Stimulated activated CD8-positive, alpha-beta memory T cell treated with anti-CD3 and anti-CD28 coated beads, Interleukin-15, amount 100 ng/mL, for 1 hour (primary cell): ENCODE measurements at places on chromosomes 5 and 9.
A peak's percentile ranks its signal among the peaks of the same experiment; 100 is the strongest.

DNA sequence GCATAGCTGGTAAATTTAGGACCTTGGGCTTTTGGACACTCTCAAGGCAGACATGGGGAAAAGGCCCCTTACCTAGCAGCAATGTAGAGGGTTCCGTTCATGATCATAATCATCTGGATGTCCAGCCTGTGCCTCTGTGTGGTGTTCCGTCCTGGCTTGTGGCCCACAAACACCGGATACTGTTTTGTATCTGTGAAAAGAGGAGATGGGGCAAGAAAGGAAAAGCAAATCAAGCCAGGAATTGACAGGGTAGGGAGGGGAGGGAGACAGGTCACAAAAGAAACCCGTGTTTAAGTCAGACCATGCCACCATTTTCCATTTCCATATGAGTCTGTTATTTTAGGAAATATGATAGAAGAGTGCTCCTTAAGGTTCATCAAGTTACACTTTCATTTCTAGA, 72.5 kb downstream of the SEMA6A start:
- DNase-seq = no peak

- no peak for DNase-seq
These were observed 21.0 kb downstream of the RMI1 start for GRCh38 chr9:84001621-84002020.

- no peak for DNase-seq
These were observed 59.9 kb downstream of the SLC1A3 start for GRCh38 chr5:36666274-36666673.

DNA sequence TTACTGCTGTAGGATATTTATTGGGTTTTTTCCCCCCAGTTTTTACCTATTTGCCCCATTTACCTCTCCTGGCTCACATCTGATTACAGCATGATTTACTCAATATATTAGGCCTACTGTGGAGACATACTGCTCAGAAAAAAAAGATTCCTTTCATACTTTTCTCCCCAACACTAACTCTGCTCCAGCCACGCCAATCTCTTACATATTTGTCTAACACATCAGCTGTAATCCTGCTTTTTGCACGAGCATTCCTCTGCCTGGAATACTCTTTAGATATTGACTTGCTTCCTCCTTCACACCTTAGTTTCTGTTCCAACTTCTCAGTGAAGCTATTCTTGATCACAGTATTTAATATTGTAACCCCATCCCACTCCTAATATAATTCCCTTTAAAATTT, 158.1 kb upstream of the VCAN start:
- no peak for DNase-seq

DNA sequence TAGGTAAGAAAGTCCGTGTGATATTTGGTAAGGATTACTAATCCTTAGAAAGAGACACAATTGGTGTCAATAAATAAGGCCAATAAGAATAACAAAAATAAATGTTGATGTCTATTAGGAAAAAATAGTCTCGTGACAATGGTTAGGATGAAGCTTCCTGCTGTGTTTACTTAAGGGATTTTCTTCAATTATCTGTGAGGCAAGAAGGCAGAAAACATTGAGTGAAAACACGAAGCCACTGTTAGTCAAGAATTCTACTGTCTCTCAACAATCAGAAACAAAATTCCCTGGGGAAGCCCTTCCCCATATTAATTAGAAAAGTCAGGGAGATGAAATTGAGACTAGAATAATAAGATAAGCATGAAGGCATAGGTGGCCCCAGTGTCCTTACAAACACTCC, 149.0 kb downstream of the SYK start:
- DNase-seq = no peak

DNA sequence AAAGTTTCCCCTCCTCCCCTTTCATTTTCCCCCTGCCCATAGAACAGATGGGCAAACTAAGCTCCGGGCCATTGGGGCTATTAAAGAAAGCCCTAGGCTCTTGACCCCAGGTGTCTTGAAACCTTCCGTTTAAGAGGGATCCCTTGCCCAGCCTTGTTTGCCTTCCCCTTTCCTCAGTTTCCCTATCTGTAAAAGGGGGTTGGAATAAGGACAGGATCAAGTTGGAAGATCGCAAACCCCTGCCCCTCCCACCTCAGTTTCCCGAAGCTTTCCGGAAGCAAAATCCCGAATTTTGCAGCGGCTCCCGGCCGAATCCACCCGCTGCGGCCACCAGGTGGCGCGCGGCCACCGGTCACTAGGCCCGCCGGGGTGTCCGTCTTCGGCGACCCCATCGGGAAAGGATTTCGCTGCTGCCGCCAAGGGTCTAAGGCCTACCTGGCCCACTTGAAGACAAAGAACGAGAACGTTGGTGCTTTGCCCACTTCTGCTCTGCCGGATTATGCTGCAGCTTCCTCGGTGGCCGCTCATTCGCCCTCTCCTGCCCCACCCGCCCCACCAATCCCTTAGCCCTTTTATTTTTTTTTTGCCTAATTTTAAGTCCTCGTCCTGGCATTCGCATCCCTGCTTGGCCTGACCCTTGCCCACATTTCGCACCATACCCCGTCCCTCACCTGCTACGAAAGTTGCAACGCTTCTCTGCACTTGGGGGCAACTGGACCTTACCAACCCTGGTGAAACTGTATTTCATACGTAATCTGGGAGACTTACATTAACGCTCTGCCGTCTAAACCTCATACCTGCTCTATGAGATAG, 962 bp upstream of the NR6A1 start:
- DNase-seq = peak; percentile 12

DNA sequence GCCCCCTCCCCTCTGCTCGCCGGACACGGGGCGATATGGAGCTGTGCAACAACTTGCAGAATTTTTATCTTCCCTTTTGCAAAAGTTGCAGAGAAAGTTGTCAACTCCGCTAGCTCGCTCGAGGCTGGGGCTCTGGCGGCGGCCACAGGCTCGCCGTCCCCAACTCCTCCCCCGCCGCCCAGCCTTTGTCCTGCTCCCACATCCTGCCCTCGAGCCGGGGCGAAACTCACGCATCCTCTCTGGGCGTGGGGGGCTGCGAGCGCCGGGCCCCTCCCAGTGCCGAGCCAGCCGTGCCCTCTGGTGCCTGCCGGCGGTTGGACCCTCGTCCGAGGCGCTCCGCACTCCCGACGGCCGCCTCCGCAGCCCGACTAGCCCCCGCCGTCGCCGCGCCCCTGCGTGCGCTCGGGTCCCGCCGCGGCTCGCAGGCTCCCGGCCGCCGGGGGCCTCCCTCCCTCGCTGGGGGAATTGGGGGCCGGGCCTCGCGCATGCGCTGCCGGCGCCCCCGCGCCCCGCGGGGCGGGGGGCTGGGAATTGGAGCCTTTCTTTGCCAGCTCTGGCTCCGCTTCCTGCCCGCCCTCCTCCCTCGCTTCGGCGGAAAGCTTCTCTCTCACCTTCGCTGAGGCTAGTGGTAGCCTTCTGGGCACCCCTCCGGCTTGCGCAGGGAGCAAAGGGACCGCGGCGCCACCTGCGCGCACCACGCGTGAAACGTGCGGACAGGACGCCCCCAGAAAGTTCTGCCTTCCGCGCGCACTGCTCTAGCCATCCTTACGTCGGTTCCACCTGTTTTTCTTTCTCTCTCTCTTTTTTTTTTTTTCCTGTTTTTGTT, at the start of gene CCNJL:
TSS of gene CCNJL (minus strand) at position 431 of the 826 bp plus-strand sequence. CDS start 641 bp downstream, outside the sequence.
- no peak for DNase-seq

DNA sequence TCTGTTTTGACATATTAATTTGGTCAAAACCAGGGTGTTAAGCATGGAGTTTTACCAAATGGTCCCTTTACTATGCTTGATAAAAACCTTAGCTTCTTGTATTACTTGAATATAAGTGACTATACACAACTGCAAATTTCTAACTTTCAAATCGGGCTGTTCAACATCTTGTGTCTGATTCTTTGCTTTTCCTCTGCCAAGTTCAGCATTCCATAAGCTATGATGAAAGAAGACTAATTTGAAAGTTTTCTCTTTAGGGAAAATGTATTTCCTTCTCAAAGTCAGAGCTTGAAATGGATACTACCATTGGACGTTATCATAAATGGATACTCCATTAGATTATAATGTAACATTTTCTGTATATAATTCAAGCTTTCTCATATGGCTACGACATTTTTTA, 792.9 kb downstream of the EFNA5 start:
- no peak for DNase-seq

- no peak for DNase-seq
These were observed 67.9 kb downstream of the PTPN3 start for GRCh38 chr9:109430231-109430630.

DNA sequence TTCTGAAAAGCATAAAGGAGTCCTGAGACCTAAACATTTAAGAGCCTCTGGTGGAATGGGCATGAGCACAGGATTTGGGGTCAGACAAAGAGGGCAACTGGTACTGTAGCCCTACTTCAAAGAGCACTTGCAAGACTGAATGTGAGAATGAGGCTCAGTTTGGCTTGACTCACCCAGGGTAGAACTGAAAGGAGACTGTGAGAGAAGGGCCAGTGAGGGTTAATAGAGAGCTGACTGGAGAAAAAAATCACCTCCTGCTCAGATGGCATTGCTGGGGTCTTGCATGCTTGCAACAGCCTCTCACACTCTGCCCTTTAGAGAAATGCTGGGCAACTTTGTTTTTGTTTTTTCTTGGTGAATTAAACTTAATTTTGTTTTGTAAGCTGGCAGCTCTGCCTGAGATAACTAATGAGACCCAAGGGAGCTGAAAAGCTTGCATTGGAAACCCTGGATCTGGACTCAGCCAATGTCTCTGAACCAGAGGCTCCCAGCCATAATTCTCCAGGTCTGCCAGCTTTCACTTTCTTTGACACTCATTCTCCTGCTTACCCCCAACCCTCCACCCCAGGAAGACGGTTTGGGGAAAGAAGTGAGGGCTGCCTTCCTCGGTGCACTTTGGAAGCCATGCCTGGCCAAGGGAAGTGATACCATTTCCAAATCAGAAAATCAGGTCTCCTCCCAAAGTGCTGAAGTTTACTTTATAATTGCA, 161.1 kb upstream of the PANK3 start:
- no peak for DNase-seq

DNA sequence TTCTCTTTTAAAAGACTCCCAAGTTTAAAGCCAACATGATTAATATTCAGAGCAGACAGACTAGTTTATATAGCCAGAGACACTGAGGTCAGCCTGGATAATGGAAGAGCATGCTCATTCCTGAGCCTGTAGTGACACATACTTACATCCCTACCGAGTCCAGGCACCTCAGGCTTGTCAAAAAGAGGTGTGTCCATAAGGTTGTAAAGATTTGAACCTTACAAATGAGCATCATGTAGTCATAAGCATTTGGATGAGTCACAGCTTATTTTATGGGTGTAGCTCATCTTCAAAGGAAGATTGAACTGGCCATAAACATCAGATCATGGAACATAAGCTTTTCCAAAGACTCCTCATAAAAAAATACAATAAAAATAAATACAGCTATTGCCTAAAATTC, 333.5 kb downstream of the EFNA5 start:
- DNase-seq = no peak

DNA sequence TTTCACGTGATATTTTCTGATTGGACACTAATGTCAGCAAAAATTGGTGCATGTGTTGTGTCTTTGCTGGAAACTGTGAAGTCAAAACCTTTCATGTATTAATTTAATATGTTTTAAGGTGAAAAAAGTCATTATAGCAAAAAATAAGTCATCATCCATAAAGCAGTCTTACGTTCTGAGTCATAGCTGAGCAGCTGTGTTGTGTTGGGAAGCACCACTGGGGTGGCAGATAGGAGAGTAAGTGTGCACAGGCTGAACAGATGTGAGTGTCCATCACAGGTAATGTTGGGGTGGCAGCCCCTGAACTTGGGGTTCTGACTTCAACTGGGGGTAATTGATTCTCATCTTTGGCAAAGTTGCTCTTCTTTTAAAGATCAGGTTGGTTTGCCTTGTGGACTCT, 156.8 kb downstream of the NXNL2 start:
- DNase-seq = no peak

- DNase-seq = no peak
These were observed 102.6 kb downstream of the PDZD2 start for GRCh38 chr5:31741496-31741895.

DNA sequence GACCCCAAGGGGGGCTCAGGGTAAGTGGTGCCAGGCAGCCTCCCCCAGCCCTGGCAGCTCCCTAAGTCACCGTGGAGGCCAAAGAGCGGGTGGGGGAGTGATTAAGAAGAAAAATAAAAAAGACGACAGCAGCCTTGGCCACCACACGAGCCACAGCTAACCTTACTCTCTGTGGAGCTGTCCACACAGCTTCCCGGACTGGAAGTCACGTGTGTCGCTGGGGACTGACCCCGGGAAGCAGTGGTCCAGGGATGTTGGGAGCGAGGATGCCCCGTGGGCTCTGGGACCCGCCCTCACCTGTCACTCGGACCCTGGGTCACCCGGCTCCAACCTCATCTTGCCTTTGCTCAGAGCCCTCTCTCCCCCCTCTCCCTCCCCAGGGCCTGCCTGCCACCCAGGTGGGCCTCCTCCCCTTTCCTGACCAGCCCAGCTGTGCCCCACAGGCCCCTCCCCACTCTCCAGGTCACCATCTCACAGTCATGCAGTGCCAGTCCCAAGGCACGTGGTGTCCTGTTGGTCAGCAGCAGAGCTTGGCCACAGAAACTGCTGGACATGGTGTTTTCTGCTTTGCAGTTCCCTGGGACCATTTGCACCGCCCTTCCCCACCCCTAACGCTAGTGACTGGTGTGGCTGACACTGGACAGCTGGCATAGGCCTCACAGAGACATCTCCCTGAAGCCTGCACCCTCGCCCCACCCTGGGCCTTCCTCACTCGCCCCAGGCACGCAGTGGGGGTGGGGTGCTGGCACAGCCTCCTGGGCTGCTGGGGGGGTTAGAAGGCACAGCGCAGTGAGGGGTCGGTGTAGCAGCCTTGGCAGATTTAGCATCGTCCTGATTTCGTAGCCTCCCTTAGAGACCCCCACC, 9.8 kb upstream of the EXOC3 start:
- no peak for DNase-seq

GRCh38 chr5:93925321-93925720, 183.9 kb upstream of the POU5F2 start:
- no peak for DNase-seq

- DNase-seq = no peak
These were observed 110.2 kb downstream of the FER start for GRCh38 chr5:108857905-108858304.

- no peak for DNase-seq
These were observed 63.2 kb upstream of the RPS23 start for GRCh38 chr5:82341325-82341724.

DNA sequence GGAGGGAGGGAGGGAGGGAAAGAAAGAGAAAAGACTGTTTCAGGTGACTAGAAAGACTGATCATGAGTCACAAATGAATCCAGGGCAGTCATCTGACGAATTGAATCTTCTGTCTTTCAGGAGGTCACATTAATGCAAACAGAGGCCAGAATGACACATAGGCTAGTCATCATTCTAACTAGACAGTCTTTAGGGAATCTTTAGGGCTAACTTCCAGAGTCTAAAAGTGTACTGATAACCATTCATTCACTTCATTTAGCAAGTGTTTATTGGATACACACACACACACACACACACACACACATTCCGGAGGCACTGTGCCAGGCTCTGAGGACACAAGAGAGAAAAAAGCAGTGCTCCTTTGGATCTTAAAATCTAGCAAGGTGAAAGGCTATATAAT, 156.7 kb downstream of the EBF1 start:
- no peak for DNase-seq

DNA sequence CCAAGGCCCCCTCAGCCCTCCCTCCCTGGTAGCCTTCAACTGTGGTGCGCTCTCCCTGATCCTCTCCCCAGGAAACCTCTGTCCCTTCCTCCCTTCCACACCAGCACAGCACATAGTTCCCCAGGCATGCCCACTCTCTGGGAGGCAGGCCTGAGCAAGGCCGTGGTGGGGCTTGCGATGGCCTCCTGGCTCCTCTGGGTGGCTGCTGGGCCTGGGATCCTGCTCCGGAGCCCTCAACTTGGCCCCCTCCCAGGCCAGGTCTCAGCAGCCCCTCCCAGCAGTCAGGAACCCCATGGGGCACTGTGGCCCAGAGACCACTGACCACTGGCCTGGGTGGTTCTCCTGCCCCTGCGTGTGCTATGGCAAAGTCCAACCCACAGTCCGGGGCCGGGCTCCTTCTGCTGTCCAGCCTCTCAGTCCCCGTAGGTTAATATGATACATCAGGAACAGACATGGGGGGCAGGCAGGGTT, 125.8 kb downstream of the ZNF354C start:
- no peak for DNase-seq
